ENCODE measurements at places on chromosomes 11 and 22.

DNA sequence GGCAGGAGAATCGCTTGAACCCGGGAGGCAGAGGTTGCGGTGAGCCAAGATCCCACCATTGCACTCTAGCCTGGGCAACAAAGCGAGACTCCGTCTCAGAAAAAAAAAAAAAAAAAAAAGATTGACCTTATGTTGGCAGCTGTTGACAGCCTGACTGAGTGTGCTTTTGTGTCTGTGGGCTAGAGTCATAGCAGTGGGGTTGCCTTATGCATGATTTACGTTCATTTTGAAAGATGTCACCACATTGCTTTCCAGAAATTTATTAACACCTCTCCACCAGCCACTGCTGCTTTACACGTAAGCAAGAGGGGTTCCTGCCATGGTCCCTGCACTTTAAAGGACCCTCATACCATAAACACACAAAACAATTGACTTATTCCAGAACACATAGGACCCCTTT is 21.0 kb downstream of the ASRGL1 start:
- no peak for DNase-seq
- H3K4me1 ChIP-seq, result no peaks in the 10 kb centered on the region
- H3K27ac ChIP-seq, result no peak overlapping the region
- H3K27me3 ChIP-seq, result no peaks in the 10 kb centered on the region

DNA sequence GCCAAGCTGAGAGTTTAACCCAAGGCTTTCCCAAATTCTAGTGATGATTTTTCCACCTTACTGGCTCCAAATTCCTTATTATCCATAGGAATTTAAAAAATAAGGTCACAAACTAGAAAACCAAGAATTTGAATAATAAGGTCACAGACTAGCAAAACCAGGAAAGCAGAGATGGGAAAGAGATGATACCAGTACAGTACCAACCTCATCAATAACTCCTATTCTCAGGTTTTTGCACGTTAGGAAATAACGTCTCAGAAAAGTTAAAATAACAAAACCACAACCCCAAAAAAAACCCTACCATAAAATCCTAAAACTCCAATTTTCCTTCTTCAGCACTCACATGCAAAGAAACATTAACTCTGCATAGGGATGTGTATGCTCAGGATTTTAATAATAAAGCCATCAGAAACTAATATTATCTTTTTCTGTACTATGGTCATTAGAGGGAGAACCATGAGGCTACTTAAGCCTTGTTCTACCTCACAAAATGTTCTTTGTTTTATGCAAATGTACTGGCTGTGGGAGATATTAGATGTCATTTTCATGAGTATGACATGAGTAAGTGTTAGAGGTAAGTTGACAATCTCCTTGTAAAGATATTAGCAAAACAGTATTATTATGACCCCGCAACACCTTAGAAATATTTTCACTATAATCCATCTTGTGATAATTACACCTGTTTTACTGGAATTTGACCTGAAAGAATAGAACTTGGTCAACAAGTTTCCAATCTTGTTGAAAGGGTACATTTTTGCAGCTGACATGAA is 16.1 kb upstream of the EED start:
- H3K27me3 ChIP-seq, result no peaks in the 10 kb centered on the region
- no peaks in the 10 kb centered on the region for H3K36me3 ChIP-seq
- H3K27ac ChIP-seq, result no peak overlapping the region
- no peaks in the 10 kb centered on the region for H3K4me1 ChIP-seq
- no peak for DNase-seq
- H3K4me3 ChIP-seq, result no peak overlapping the region

- H3K36me3 ChIP-seq, result no peaks in the 10 kb centered on the region
- no peak overlapping the region for H3K4me3 ChIP-seq
- H3K27ac ChIP-seq, result no peak overlapping the region
- DNase-seq, result no peak
- H3K27me3 ChIP-seq, result no peaks in the 10 kb centered on the region
Observed at GRCh38 chr22:37242395-37242918, 1.6 kb downstream of the RAC2 start.

DNA sequence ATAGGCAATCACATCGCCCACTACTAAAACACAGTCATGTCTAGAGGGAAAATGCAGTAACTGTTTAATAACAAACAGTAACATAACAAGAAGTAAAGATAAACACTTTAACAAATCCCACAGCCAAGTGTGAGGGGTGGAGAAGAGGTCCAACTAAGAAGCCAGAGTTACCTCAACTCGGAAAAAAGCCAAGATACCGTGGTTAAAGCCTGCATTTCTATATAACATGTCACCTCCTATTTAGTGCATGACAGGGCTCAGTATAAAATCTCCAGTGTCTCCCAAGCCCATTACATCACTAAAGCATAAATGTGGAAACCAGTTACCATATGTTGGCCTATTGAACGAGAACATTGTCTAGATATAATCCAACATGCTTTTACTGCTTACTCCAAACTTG is 281.7 kb downstream of the LRRC4C start:
- no peak overlapping the region for H3K27ac ChIP-seq
- no peak overlapping the region for H3K4me3 ChIP-seq
- DNase-seq, result no peak
- H3K4me1 ChIP-seq, result no peaks in the 10 kb centered on the region
- H3K27me3 ChIP-seq, result no peaks in the 10 kb centered on the region
- no peaks in the 10 kb centered on the region for H3K36me3 ChIP-seq

GRCh38 chr22:29208502-29208862 is 2.8 kb downstream of the EMID1 start:
- H3K27ac ChIP-seq, result no peak overlapping the region
- H3K27me3 ChIP-seq, result no peaks in the 10 kb centered on the region
- H3K4me1 ChIP-seq, result peaks cover 4% of the 10 kb centered on the region
- no peak for DNase-seq
- H3K4me3 ChIP-seq, result no peak overlapping the region
- no peaks in the 10 kb centered on the region for H3K36me3 ChIP-seq

DNA sequence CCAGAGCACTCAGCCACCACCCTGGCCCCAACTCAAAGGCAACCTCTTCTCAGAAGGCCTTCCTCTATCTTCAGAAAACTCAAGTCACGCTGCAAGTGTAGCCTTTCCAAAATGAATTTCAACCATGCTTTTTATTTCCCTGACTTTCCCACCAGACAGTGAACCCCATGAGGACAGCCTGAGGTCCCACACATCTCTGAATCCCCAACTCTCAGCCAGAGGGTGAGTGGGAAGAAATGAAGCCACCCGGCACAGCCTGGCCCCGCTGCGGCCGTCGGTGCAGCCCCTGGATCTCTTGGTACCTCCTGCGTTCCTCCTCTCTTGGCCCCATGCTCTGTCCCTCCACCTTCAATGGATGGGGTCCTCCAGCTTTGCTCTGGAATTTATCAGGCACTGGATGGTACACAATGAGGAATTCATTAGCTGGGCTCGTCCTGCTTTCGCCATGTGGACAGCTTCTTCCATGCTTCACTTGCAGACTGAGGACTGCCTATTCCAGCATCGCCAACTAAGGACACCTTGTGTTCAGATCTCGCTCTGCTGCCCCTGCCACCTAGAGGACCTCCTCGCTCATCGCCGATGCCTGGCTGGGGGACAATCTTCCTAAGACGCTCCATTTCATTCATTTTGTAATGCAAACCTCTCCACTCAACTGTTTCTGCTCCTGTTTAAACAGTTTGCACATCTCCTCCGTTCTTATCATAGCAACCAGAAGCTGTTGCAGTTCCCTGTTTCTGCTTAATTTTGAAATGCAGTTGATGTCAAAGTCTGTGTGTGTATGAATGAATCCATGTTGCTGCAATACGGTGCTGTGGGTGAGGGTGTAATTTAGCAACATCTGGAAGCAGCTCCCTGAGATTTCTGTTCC is 672.1 kb downstream of the TBC1D22A start:
- no peaks in the 10 kb centered on the region for H3K36me3 ChIP-seq
- H3K27me3 ChIP-seq, result no peaks in the 10 kb centered on the region
- H3K27ac ChIP-seq, result no peak overlapping the region
- no peak overlapping the region for H3K4me3 ChIP-seq

- no peaks in the 10 kb centered on the region for H3K27me3 ChIP-seq
- H3K27ac ChIP-seq, result no peak overlapping the region
- no peak for DNase-seq
- H3K4me1 ChIP-seq, result no peaks in the 10 kb centered on the region
- H3K36me3 ChIP-seq, result no peaks in the 10 kb centered on the region
- no peak overlapping the region for H3K4me3 ChIP-seq
Observed at GRCh38 chr11:60124802-60125432, 36.5 kb downstream of the MS4A2 start.

DNA sequence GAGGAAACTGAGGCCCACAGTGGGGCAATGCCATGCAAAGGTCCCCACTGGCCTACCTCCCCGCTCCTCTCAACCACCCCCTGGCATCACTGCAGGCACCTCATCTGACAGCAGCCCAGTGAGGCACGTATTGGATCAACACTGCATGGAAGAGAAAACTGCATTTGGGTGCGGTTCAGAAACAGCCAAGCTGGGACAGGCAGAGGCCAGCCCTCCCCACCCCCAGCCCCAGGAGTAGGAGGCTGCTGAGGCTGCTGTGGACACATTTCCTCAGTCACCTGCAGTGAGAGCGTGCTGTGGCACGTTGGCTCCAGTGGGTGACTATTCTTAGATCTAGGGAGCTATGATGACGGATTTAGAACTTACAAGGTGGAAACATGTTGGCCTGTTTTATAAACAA is 63.7 kb downstream of the KCNC1 start:
- no peaks in the 10 kb centered on the region for H3K27me3 ChIP-seq
- DNase-seq, result no peak
- no peaks in the 10 kb centered on the region for H3K36me3 ChIP-seq
- H3K4me3 ChIP-seq, result no peak overlapping the region

GRCh38 chr22:41561788-41562187 is 978 bp downstream of the CSDC2 start:
- no peak overlapping the region for H3K27ac ChIP-seq
- peaks cover 11% of the 10 kb centered on the region for H3K4me1 ChIP-seq
- no peak for DNase-seq
- no peak overlapping the region for H3K4me3 ChIP-seq

DNA sequence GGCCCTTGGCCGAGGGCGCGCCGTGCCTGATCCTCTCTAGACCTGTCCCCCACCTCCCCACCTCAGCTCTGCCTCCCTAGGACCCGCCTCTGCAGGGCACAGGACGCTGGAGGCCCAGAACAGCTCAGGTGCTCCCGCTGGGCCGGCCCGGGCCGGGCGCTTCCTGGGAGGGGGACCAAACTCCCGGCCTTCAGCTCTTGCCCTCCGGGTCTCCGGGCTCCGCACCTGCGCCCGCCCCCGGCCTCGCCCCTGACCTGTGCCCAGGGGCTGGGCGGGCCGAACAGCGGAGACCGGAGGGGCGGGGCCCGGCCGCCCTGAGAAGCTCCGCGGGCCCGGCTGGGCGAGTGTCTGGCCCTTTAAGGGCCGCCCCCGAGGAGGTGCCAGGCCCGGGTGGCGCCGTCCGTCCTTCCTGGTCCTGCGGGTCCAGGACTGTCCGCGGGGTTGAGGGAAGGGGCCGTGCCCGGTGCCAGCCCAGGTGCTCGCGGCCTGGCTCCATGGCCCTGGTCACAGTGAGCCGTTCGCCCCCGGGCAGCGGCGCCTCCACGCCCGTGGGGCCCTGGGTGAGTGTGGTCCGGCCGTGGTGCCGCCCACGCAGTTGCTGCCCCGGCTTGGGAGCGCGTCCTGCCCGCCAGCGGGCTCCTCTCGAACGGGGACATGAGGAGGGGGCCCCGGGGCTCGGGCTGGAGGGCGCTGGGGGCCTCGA is at the start of gene SSH3:
Gene SSH3 (plus strand): TSS at position 399 of the 703 bp plus-strand sequence. CDS start 96 bp downstream, at position 495.
- H3K4me3 ChIP-seq, result peak within 1 kb of the TSS; percentile 98
- no peak for DNase-seq
- no peaks in the 10 kb centered on the region for H3K27me3 ChIP-seq
- H3K4me1 ChIP-seq, result peaks cover 7% of the 10 kb centered on the region
- no peak within 1 kb of the TSS for H3K27ac ChIP-seq

DNA sequence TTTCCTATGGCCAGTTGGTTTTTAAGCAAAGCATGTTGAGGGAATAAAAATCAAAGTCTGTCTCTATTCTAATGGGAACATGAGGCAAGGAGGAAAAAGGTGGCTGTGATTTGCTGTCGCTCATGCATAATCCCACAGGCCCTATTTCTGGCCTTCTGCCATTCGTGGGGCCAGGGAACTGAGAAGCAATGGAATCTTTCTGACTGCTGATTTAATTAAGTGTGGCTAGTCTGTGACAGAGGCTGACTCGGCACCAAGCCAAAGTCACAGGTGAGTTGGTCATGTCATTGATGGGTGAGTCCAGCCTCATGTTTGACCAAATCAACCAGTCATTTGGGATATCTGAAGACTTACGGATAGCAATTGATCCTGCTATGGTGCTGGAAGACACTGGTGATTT is 429.3 kb upstream of the CADM1 start:
- no peak for DNase-seq
- no peaks in the 10 kb centered on the region for H3K36me3 ChIP-seq
- H3K27me3 ChIP-seq, result no peaks in the 10 kb centered on the region
- H3K4me1 ChIP-seq, result no peaks in the 10 kb centered on the region
- H3K4me3 ChIP-seq, result no peak overlapping the region

DNA sequence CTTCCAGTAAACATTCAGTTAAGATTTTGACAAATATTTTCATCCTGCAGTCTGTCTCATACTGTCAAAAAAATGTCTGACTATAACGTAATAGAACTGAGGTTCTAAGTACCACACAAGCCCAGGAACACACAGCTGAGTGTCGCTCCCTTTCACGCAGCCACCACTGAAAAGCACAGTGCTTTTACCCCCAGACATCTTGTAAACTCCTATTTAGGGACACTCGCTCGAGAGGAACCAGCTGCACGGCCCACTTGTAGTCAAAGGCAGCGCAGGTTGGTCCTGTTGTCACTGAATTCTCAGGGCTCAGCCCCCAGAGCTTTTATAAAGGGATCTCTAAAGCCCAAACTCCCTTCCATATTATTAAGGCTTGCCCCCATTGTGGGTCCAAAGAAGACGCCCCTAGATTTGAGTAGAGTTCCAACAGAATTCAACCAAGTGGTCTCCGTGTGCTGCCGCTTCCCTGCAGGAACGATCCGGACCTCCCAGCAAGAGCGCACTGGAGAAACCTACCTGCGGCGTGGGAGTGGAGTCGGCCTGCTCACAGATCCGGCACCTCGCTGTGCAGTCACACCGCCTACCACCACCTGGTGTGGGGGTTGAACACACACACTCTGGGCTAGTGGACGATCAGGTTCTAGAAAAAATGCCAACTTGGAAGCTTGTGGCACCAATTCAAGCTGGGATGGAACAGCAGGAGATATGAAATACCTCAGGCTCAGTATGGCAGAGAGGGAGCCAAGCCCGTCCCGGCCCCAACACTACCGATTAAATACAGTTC is 23.4 kb downstream of the ASPHD2 start:
- no peaks in the 10 kb centered on the region for H3K4me1 ChIP-seq
- DNase-seq, result no peak
- H3K27ac ChIP-seq, result no peak overlapping the region
- peaks cover 12% of the 10 kb centered on the region for H3K36me3 ChIP-seq

DNA sequence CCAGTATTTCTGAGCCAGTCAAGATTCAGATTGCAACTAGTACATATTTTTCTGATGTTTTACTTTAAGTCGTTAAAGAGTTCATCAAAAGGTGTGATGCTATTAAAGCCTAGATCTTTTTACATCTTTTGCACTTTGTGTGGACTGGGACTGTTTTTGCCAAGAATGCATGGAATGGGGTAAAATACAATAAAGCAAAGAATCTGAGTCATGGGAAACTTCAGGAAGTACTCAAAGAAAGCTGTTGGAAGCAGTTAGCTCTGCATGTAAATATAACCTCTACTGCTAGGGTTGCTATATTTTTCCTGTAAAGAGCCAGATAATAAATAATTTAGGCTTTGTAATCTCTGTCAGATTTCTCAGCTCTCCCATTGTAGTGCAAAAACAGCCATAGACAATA is 20.9 kb downstream of the ATXN10 start:
- DNase-seq, result no peak
- H3K27me3 ChIP-seq, result no peaks in the 10 kb centered on the region
- H3K27ac ChIP-seq, result no peak overlapping the region
